ENCODE measurements at places on chromosomes 16 and 17.

- no peak for DNase-seq
These were observed 107.0 kb downstream of the CRLF3 start for GRCh38 chr17:30717291-30718098.

- no peak for DNase-seq
These were observed at the start of gene RSKR for GRCh38 chr17:28613931-28614381. RSKR (minus strand) TSS chr17:28614185; CDS start chr17:28614161, 24 bp downstream.

- no peak for DNase-seq
These were observed 24.2 kb downstream of the ACTG1 start for GRCh38 chr17:81488276-81488860.

DNA sequence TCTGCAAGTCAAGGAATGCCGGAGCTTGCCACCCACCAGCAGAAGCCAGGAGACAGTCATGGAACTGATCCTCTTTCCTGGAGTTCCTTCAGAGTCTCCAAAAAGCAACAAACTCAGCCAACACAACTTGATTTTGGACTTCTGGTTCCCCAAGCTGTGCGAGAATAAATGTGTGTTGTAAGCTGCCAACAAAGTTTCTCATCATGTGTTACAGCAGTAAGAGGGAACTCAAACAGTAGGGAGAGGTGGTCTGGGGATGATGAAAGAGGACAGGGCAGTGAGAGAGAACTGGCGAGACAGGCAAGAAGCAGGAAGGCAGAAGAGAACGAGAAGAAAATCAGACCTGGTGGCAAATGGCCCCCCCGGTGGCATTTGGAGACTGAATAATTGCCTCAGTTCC is 204.9 kb downstream of the MAF start:
- no peak for DNase-seq

DNA sequence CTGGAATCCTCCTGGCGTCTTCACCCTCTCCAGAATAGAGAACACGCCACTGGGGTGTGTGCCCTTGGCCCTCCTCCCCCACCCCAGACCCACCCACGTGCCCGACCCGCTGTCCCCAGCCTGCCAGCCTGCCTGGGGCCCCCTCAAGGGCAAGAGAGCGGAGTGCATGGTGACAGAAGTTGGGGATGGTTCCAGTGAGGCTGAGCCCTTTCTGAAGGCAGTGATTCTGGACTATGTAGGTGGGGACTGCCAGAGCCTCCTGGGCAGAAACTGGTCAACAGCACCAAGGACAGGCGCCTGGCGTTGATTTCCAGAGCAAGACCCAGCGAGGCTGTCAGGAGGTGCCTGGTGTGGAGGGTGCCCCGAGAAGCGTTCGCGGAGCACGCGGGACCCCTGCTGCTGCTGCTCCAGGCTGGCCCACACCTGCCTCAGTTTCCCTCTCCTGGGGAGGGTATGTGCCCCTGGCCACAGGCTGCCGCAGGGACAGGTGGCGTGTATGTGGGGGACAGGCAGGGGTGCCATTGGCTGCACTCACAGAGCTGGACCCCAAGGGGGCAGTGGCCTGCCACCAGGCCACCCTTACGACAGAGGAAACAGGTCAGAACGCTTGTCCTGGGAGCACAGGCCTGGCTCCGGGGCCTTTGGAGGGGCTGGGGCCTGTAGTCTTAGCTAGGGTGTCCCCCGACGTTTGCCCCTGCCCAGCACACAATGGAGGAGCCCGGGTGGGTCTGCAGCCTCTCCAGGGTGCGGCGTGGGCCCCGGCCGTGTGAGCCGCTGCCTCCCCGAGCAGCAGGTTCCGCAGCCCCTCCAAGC is 1.2 kb downstream of the SSTR5 start:
- DNase-seq = no peak

DNA sequence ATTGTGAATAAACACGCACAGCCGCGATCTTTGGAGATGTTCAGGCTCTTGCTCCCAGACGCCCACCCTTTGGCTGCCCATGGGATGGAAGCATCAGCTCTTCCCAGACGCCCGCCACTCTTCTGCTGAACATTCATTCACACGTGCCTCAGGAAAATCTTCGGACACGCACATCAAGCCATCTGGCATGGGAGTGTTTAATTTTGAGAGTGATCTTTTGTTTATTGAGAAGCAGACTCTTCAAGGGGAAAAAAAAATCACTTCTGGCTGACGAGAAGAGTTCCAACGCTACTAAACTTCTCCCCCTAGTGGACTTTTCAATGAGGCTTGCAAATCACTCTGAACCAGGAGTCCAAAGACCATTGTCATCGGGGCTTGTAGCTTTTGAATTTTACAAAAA is 62.0 kb upstream of the NUDT7 start:
- DNase-seq = no peak

- DNase-seq = no peak
These were observed 805.3 kb upstream of the SOX9 start for GRCh38 chr17:71315568-71315967.

- no peak for DNase-seq
These were observed 192.3 kb upstream of the FOXF1 start for GRCh38 chr16:86317813-86318650.

GRCh38 chr17:37791447-37792399 is 46.9 kb upstream of the HNF1B start:
- peak; percentile 50 for DNase-seq

- DNase-seq = no peak
These were observed 30.3 kb downstream of the MPRIP start for GRCh38 chr17:17072546-17072945.

GRCh38 chr17:76106703-76107102 is 3.1 kb upstream of the EXOC7 start:
- DNase-seq = no peak

DNA sequence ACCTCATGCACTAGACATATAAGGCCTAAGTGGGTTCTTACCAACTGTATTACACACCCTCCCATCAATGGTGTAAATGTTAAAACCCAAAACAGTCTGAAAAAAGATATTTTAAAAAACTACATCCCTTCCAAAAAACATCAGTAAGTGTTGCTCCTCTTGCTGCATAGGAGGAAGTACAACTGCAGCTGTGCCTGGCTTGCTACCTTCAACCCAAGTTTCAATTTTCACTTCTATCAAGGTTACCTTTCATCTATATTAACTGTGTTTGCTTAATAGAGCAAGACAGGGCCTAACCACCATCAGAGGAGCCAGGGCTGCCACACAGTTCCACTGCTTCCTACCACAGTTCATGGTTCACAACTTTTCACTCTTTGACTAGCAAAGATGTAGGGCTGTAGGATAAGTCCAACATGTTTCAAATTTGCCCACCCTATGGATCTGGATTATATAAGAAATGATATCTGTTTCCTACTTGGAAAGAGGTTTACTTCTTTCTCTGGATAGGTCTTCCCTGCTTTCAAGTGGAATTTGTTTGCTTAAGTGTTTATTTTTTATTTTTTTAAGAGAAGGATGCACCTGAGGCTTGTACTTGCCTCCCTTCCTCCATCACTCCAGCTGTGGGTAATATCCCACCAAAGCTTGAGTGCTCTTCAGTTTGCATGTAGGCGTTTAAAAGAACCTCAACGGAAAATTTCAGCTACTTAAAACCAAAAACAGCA is 56.7 kb downstream of the GRB7 start:
- DNase-seq = no peak

- no peak for DNase-seq
These were observed 11.2 kb downstream of the SLC16A3 start for GRCh38 chr17:82239926-82240505.

- DNase-seq = no peak
These were observed 15.8 kb downstream of the ANKFY1 start for GRCh38 chr17:4247971-4248388.

- no peak for DNase-seq
These were observed 31.1 kb upstream of the JPH3 start for GRCh38 chr16:87570938-87571867.

DNA sequence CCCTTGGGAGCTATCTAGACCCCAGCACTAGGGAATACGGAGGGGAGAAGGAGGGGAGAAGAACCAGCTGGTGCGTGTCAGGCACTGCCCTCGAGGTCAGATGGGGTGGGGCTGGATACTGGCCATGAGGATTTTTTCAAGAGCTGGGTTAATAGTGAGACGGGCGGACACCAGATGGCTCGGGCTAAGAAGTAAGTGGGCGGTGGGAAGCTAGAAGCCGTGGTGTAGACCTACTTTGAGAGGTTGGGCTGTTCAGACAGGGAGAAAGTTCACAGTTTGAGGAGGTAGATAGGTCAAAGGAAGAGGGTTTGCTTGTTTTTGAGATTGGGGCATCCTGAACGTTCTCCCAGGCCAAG is 303.8 kb downstream of the SEC14L1 start:
- DNase-seq = no peak

GRCh38 chr16:89067677-89068443 is 25.8 kb upstream of the ACSF3 start:
- no peak for DNase-seq

DNA sequence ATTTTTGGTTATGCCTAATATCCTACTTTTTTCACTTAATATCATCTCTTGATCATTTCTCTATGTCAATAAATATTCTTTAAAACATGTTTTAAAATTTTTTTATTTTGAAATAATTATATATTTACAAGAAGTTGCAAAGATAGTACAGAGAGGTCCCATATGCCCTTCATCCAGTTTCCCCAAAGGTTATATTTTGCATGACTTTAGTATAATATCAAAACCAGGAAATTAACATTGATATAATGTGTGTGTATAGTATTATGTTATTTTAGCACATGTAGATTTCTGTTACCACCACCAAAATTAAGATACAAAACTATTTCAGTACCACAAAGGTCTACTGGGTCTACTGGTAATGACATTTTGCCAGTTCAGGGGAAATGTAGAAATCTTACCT is 60.7 kb downstream of the EFCAB5 start:
- no peak for DNase-seq

- DNase-seq = no peak
These were observed 19.6 kb upstream of the IRX5 start for GRCh38 chr16:54911079-54911478.

DNA sequence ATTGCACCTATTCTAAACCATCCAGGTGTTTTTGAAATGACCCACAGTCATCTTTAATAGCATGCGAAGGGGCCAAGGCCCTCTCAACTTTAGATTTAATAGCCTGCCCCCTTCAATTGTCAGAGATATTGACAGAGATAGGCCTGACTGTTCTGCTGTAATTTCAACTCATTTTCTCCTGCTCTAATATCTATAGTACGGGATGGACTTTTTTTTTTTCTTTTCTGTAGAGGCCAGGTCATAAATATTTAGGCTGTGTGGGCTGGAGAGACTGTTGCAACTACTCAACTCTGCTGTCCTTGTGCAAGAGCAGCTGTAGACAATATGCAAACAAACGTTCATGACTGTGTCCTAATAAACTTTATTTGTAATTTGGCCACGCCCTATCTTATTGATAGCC is 24.7 kb upstream of the KRT20 start:
- DNase-seq = no peak

- no peak for DNase-seq
These were observed 187.0 kb upstream of the RPL38 start for GRCh38 chr17:74016461-74016860.

- DNase-seq = no peak
These were observed 5.3 kb downstream of the MPO start for GRCh38 chr17:58275417-58275816.

- DNase-seq = no peak
These were observed 82.1 kb downstream of the GAS7 start for GRCh38 chr17:10116267-10116666.

- DNase-seq = no peak
These were observed 61.2 kb downstream of the MARCHF10 start for GRCh38 chr17:62746941-62747340.

GRCh38 chr17:61837175-61838051 is 25.9 kb downstream of the BRIP1 start:
- peak; percentile 35 for DNase-seq

GRCh38 chr17:32015245-32016013 is 8.2 kb downstream of the LRRC37B start:
- no peak for DNase-seq

DNA sequence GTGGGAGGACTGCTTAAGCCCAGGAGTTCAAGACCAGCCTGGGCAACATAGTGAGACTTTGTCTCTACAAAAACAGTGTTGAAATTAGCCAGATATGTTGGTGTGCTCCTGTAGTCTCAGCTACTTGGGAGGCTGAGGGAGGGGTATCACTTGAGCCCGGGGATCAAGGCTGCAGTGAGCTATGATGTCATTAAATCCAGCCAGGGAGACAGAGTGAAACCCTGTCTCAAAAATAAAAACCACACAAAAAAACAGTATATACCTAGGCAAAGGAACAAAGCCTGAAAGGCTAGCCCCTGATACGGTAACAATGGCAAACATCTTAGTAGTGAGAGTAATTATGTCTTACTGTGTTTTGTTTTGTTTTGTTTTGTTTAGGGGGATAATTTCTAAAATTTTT is 38.0 kb downstream of the TOM1L2 start:
- DNase-seq = no peak

GRCh38 chr16:78583441-78583840 is 484.0 kb downstream of the WWOX start:
- no peak for DNase-seq

GRCh38 chr17:59331929-59332748 is 684 bp downstream of the YPEL2 start:
- peak; percentile 15 for DNase-seq

DNA sequence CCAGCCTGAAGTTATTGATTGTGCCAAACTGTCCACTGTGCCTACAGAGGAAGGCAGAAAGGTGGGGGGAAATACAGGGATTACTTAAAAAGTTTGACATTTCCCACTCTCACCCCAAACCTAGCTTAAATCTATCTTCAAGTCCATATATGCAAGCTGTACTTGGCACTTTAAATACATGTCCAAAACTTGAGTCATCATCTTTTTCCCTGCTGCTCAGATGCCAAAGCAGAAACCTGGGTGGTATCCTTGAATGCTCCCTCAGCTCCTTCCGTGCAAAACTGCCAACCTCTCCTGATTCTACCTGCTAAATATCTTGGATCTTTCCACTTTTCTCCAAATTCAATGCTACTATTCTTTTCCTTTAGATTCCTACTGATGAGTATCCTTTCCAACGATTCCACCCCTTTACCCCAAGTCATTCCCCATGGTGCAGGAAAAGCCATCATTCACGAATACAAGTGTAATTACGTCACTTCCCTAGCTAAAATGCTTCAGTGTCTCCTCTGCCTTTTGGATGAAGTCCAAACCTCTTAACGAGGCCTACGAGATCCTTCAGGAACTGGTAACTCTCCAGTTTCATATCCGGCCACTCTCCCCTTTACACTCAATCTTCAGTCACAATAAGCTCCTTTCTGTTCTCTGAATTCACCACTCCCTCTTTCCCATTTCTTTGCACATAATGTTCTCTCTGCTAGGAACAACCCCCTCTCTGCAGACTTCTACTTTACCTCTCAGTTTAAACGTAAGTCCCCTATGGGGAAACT is 9.3 kb downstream of the BECN1 start:
- DNase-seq = no peak

- DNase-seq = no peak
These were observed 246.7 kb upstream of the SDK2 start for GRCh38 chr17:73890831-73891405.
